HuH-7.5 (cell line): ENCODE measurements at places on chromosomes 3 and 15.

GRCh38 chr3:197380786-197381185 lies 82.4 kb upstream of the DLG1 start:
- DNase-seq, result no peak

DNA sequence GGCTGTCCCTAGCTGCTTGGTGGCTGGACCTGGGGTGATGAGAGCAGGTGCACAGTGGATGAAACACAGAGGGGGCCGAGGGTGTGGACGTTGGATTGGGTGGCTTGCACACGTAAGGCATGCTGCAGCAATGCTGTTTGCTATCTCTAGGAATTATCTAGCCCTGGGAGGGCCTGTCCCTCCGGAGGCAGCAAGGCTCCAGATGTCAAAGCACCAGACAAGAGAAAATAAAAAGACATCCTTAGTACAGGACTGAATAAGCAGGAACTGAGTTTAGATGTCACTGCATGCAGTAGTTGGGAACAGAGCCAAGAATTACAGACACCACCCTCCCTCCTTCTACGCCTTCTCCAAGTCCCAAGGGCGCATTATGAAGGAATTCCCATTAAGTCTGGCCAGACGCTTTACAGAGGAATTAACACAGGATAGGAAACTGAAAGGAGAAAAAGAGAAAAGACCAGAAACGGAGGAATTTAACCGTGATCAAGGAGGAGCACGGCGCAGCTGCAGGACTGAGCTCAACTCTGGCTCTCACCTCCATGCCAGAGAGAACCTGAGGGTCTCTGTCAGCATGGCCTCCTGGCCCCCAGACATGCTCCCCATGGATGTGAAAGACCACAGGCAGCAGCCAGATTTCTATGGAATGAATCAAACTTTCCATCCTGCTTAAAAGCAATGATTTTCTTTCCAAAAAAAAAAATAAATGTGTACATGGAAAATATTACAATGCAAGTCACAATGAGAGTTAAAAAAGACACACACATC lies 13.8 kb downstream of the ATP10A start:
- DNase-seq, result no peak

DNA sequence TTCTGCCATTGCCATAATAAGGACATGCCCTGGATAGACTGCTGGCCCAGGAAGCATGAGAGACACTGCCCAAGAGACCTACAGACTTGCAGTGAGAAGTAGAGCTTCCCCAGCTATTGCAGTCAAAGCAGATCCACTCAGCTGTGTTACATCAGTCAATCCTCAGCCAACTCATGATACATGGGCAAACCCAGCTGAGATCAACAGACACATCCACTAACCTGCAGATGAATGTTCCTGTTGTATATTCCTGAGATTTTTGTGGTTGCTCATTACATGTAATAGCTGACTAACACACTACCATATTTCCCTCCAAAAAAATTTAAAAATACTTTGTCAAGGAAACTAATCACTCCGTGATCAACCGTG lies 68.6 kb downstream of the DCLK3 start:
- no peak for DNase-seq

GRCh38 chr15:68612979-68613740 lies 34.4 kb downstream of the CORO2B start:
- DNase-seq, result no peak

DNA sequence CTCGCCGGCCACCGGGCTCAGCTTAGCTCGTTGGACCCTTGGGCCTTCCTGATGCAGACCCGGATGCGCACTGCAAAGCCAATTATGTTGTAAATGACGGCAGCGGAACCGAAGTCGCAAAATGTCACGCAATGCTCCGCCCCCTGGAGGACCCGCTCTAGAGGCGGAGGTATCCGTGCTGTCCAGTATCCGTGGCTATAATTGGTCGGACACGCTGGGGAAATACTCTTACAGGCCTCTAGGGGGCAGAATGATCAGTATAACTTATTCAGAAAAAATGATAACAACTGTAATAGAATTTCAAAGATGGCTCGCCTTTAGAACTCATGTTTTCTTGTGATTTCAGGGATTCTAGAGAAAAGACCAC lies at the start of gene PRR23B:
Gene PRR23B, minus strand, starts transcription at position 59 of the 367 bp plus-strand sequence. CDS start 265 bp downstream, outside the sequence.
- no peak for DNase-seq

GRCh38 chr3:52444860-52445793 lies at the start of gene SEMA3G:
TSS of gene SEMA3G (minus strand) at chr3:52445103. CDS start at chr3:52445027, 76 bp downstream.
- peak; percentile 59 for DNase-seq

GRCh38 chr3:61136191-61136590 lies 115.1 kb downstream of the FHIT start:
- no peak for DNase-seq

DNA sequence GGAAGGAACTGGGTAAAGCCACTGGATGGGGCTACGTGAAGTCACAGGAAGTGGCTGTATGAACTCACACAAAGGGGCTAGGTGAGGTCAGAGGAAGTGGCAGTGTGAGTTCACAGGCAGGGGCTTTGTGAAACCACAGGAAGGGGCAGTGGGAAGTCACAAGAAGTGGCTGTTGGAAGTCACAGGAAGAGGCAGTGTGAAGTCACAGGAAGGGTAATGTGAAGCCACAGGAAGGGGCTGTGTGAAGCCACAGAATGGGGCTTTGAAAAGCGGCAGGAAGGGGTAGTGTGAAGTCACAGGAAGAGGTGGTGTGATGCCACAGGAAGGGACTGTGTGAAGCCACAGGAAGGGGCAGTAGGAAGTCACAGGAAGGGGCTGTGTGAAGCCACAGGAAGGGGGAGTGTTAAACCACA lies 34.6 kb downstream of the GASK1A start:
- no peak for DNase-seq
